Gastroesophageal sphincter (tissue), 4 donors: ENCODE measurements at places on chromosomes 6 and 20. TPM values are rescaled to one million over a fixed set of nuclear protein-coding genes. Genes with fewer than 3 reads are reported as not detected.

The GNMT gene
- 2.6 TPM for total RNA-seq

DNA sequence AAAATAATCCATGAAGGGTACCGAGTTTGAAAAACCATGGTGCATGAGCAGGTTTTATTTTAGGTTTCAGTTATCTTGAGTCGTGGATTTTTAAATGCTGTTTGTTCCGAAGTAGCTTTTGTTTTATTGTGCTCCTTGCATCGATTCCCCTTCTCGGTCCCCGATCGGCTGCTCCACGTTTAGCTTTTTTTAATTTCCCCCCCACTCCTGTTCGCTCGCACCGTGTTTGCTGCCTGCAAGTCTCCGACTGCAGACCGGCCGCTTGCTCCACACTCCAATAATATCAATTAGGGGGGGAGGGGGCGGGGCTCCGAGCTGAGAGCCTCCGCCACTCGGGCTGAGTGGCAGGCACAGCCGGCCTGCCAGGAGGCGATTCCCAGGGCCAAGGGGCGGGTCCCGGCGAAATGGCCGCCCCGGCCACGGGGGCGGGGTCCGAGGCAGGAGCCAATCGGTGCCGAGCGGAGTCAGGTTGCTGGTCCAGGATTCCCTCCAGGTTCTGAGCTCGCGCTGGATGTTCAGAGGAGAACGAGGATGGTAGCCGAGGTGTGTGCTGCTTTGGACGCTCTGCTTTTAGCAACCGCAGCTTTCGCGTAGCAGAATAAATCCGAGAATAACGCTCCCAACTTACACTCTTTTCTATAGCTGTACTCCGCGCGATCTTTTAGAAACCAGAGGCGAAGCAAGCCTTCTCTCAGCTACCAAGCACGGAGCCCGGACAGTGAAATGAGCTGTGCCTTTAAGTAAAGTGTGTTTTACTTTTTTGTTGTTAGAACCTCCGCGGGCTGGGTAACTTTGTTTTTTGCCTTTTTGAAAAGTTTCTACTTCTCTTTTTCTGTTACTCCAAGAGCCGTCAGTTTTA, at the start of gene EPHA7:
EPHA7 (minus strand) TSS at position 256 of the 859 bp plus-strand sequence; CDS start at position 38, 218 bp downstream.
- peak; percentile 97 for ATAC-seq

The SYNDIG1 gene
- total RNA-seq = 0.15 TPM

- no peak for ATAC-seq
Measured at GRCh38 chr6:104539173-104539572, 320.5 kb downstream of the HACE1 start.

- ATAC-seq = no peak
Measured at GRCh38 chr6:27332692-27333641, 20.9 kb upstream of the POM121L2 start.

DNA sequence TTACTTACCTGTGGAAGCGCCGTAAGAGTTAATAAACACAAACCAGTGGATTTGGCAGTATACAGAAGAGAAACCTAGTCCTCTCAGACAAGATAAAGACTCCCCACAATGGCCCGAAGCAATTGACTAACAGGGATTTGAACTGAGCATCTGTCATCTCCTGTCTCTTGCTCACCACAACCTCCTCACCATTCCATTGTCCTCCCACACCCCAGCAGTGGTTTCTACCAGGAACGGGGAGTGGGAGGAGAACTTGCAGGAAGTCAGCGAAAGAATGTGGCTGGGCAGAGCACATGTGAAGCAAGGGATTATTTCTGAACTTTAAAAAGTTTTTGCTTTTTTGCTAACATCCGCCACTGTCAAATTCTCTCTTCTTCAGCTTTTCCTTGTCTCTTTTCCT, 24.6 kb upstream of the TAAR1 start:
- no peak for ATAC-seq

GRCh38 chr6:160883999-160884398, 107.6 kb upstream of the MAP3K4 start:
- ATAC-seq = no peak

DNA sequence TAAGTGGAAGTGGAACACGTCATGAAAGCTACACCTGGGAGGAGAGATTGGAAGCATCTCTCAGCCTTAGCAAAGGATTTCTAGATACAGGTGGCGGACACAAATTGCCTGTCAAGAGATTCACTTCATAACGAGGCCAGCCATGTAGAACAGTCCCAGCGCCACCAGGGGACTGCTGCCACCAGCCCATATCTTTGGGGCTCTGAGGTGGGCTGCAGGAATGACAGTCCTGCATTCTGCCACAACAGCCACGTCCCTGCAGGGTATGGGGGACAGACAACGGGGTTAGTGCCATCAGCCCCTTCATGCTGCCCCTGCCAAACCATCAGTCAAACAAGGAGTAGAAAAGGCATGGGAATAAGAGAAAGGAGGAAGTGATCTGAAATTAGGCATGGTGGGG, 81.2 kb upstream of the SASH1 start:
- no peak for ATAC-seq

The PLN gene
- 477 TPM for total RNA-seq

DNA sequence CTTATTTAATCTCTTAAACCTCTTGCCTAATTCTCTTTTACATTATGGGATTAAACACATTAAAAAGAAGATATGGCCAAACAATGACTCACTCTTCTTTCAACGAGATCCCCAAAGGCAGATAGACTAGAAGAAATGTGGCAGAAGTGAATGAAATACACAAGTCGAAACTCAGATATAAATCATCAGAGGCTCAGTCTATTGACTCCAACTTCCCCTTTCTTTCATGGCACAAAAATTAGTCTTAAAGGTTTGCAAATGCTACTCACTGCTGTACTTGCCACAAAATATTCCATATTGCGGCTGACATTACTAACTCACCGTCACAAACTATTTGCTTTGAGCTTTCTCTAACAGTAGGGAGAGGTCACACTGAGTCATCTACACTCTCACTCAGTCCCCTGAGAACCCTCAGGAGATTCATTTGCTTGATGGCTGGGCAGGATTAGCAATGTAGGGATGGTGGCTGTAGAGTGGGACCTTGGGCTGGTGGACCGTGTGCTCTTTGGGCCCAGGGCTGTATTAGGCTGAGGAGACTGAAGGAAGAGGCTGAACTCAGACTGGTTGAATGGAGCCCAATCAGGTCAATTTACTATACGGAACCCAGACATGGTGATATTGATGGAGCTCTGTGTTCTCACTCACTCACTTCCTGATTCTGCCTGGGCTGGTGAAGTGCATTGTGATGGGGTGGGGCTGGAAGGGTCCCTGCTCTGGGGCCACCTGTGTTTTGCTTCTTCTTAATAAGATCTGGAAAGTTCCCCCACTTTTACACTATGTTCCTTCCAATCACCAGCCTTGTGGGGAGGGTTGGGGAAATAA, 42.8 kb upstream of the UBR2 start:
- ATAC-seq = no peak

- no peak for ATAC-seq
Measured at GRCh38 chr6:2921520-2922115, 18.5 kb upstream of the SERPINB9 start.
